ENCODE measurements at places on chromosomes 7 and 10. TPM values are rescaled to one million over a fixed set of nuclear protein-coding genes. Genes with fewer than 3 reads are reported as not detected.

The PTN gene
- 16.8 TPM for total RNA-seq

The SPAM1 gene
- not detected for total RNA-seq

DNA sequence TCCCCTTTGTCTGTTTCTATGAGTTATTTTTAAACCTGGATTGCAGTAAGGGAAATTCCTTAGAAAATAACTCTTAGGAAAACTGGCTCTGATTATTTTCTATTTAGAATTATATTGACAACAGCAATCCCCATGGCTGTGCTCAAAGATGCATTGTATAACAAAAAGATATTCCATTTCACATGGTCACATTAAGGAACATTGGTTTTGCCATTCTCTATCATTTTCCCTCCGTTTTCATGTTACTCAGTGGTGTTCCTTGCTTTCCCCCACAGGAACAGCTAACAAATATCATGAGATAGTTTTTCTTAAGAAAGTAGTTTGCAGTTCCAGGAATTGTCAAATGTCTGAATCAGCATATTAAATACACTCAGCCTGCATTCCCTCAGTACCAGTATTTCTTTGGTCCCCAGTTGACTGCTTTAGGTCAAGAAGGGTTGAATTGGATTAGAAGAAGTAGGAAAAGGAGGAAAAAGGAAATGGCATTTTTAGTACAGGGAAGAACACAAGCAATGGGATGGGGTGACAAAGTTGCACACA, 436.7 kb downstream of the TNS3 start:
- H3K4me3 ChIP-seq: no peak overlapping the region
- no peaks in the 10 kb centered on the region for H3K36me3 ChIP-seq
- DNase-seq: no peak
- H3K4me1 ChIP-seq: no peaks in the 10 kb centered on the region
- no peaks in the 10 kb centered on the region for H3K27me3 ChIP-seq

DNA sequence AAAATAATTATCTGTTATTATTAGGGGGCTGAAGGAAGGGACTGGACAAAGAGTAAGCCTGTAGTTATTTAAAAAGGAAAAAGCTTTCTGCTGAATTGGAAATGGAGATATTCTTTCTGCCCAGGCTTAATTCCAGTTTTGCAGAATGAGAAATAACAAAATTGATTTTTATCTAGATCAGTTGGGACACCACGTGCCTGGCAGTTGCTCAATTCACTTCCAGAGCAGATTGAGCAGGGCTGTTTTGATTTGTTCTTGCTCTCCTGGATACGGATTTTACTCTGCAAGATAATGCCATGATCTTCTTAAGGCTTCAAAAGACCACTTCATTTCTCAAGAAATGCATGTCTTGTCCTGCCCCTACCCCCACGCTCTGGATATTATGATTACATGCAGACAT, 524.3 kb downstream of the TCERG1L start:
- H3K36me3 ChIP-seq: peaks cover 2% of the 10 kb centered on the region
- H3K4me3 ChIP-seq: no peak overlapping the region
- H3K27me3 ChIP-seq: no peaks in the 10 kb centered on the region
- H3K4me1 ChIP-seq: no peaks in the 10 kb centered on the region
- no peak overlapping the region for H3K27ac ChIP-seq

GRCh38 chr10:26468700-26469099, 30.6 kb downstream of the APBB1IP start:
- no peak overlapping the region for H3K27ac ChIP-seq
- no peaks in the 10 kb centered on the region for H3K27me3 ChIP-seq
- H3K36me3 ChIP-seq: no peaks in the 10 kb centered on the region
- H3K4me1 ChIP-seq: no peaks in the 10 kb centered on the region
- H3K4me3 ChIP-seq: no peak overlapping the region

- no peaks in the 10 kb centered on the region for H3K4me1 ChIP-seq
- H3K4me3 ChIP-seq: no peak overlapping the region
- no peak overlapping the region for H3K27ac ChIP-seq
Observed at GRCh38 chr10:96122824-96123223, 7.3 kb upstream of the ZNF518A start.

- no peak overlapping the region for H3K27ac ChIP-seq
- H3K36me3 ChIP-seq: no peaks in the 10 kb centered on the region
- no peak overlapping the region for H3K4me3 ChIP-seq
- H3K4me1 ChIP-seq: no peaks in the 10 kb centered on the region
Observed at GRCh38 chr7:31066516-31067130, 14.5 kb downstream of the ADCYAP1R1 start.

DNA sequence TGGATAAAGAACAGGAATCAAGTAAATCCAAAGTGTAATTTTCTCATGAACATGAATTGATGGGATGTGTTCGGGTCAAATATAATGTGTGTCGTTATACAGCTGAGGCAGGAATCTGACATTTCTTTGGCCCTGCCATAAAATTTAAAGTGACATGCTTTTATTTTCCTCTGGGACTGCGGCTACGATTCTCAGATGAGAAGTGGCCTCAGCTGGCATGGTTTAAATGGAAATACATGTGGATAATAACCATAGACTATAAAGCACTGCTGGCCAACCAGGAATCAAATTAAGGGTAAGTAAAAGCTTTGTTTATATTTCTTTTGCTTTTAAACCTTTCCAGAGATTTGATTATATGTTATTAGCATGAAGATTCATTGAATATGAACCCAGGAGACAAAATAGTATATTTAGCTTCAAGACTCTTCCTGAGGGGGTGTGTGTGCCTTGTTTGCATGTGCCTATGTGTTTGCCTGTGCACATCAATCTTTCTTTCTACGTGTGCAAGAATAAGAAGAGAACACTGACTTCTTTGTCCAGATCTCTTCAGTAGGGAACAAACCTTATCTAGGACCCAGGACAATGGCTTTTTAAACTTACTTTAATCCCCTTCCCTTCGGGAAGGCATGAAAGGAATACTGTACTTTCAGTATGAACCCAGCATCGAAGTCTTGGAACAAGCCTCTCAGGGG, 629.0 kb upstream of the PFKP start:
- H3K4me3 ChIP-seq: no peak overlapping the region
- H3K27ac ChIP-seq: no peak overlapping the region
- H3K36me3 ChIP-seq: peaks cover 8% of the 10 kb centered on the region
- DNase-seq: no peak
- H3K27me3 ChIP-seq: no peaks in the 10 kb centered on the region
- no peaks in the 10 kb centered on the region for H3K4me1 ChIP-seq

- H3K27ac ChIP-seq: no peak overlapping the region
- no peak for DNase-seq
- no peaks in the 10 kb centered on the region for H3K4me1 ChIP-seq
Observed at GRCh38 chr7:73418113-73418703, 15.4 kb upstream of the FZD9 start.

- H3K4me1 ChIP-seq: no peaks in the 10 kb centered on the region
- H3K4me3 ChIP-seq: no peak overlapping the region
- H3K27me3 ChIP-seq: no peaks in the 10 kb centered on the region
- H3K27ac ChIP-seq: no peak overlapping the region
- DNase-seq: no peak
Observed at GRCh38 chr7:117774943-117775342, 98.3 kb downstream of the CTTNBP2 start.

GRCh38 chr7:94011714-94012353, 7.7 kb upstream of the BET1 start:
- H3K27ac ChIP-seq: no peak overlapping the region
- H3K27me3 ChIP-seq: no peaks in the 10 kb centered on the region

Data from H9 (cell line).